Activated CD4-positive, alpha-beta T cell treated with anti-CD3 and anti-CD28 coated beads for 24 hours (primary cell): ENCODE measurements at places on chromosomes 6 and 20.

GRCh38 chr20:20213526-20214121 lies 154.3 kb upstream of the INSM1 start:
- no peak for DNase-seq

DNA sequence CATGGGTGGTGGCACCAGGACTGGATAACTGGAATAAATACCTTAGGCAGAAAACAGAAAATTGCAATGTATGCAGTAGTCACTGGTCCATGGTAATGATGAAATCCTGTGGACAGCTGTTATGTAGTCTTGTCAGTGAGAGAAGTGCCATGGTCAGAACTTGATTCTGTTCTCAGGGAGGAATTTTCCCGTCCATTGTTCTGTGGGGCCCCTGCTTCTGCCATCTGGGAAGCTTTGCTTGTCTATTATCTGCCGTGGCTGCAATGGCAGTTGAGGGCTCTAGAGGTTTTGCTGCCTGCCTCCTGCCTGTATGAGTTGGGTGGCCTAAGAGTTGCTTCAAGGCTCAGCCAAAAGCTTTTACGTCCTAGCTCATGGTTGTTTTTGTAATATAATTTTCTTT lies 126.8 kb upstream of the SLC35B3 start:
- no peak for DNase-seq

GRCh38 chr6:91812596-91813274 lies 1225.9 kb upstream of the MAP3K7 start:
- DNase-seq: no peak

DNA sequence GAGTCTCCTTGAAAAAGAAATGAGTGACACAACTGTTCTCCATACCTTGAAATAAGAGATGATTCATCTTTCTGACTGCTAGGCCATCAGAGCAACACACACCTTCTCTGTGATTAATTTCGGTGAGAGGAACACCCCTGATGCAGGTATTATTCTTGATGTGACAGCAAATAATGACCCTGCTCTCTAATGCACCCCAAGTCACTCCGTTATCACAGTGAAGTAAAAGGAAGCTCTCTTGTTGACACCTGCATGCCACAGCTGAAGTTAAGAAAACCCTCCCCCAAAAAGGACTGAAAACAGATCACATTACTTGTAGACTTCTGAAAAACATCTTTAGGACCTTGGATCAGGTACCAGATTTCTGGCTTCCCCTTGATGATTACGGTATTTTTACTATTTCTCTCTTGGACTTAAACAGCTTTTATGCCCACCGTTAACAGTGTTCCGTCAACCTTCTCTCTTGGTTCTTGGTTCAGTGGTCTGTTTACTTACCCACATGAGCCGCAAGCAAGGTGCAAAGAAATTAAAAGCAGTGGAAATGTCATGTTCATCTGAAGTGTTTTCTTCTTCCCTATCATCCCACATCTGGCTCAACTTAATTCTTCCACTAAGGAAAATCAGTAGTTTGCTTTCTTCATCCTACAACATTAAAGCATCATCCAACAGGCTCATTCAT lies 249.7 kb downstream of the GMPR start:
- no peak for DNase-seq

GRCh38 chr20:8132484-8133309 lies 631 bp downstream of the PLCB1 start:
- no peak for DNase-seq

DNA sequence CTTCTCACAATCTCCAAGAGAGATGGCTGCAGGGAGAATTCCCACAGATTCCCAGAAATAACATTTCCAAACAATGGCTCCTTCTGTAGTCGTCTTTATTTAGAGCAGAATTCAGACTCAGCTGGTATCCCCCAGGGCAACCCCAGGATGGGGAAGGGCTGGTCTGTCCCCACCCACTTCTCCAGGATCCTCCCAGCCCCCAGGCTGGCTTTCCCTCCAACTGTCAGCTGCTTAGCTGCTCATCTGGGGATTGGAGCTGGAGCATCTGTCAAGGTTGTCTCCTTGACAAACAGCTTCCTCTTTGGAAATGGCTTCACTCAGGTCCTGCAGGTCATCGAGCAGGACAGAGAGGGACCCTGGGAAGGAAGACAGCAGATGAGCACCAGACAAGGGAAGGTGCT lies 3.5 kb upstream of the PSORS1C2 start:
- no peak for DNase-seq
